Head of caudate nucleus (tissue), 42 donors: ENCODE measurements at places on chromosomes 6 and 20.

DNA sequence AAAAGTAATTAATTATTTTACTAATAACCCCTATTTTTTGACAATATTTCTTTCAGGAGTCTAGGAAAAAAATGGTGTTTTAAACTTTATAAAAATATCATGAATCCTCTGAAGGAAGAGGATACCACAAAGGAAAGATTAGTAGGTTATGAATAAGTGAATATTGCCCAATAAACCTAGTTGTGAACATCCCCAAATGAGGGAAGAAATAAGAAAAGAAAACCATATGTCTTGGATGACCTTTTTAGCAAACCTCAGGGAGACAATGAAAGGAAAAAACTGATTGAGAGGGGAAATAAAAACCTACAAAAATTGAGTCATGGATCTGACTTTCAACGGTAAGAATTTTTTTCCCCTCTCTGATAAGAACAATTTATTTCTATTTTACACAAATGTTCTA lies 34.4 kb downstream of the TENT5A start:
- DNase-seq, result no peak

GRCh38 chr6:150336299-150336698 lies 32.5 kb upstream of the IYD start:
- peak; percentile 17 for DNase-seq

DNA sequence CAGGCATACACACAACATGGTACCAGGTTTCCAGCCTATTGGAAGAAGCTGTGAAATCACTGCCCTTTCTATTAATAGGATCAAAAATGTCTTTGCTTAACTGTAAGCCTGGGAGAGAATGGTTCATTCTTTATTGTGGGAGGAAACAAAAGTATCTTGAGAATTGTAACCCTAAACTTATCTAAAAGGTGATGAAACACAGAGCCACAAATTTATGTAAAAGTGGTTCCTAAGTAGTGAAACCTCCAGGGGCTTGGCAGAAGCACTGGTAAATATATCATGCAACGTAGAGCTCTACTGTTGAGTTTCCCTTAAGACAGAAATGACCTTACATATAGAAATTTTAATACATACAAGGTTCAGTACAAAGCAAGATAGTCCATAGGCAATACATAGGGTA lies 17.2 kb upstream of the NOX3 start:
- no peak for DNase-seq

GRCh38 chr6:7134999-7135745 lies 27.4 kb downstream of the RREB1 start:
- no peak for DNase-seq

DNA sequence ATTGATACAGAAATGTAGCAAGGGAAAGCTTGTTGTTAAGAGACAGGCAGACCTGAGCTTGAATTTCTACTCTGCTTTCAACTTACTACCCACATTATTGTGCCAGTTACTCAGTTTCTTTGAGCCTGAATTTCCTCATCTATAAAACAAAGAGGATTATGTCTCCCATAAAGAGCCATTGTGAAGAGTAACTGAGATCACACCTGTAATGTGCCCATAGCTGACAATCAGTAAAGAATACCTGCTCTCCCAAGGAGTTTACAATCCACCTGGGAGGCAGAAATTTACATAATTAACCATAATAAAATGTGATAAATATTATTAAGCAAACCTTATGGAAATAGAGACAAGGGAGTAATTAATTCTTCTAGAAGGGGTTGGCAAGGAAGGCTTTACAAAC lies 204.9 kb downstream of the EPM2A start:
- DNase-seq, result no peak

GRCh38 chr6:160048471-160048870 lies 73.1 kb upstream of the SLC22A1 start:
- DNase-seq, result peak; percentile 55

GRCh38 chr20:38073307-38074071 lies 39.9 kb downstream of the RPRD1B start:
- no peak for DNase-seq

- DNase-seq, result no peak
Observed at GRCh38 chr6:79461205-79461604, 76.0 kb downstream of the LCA5 start.

DNA sequence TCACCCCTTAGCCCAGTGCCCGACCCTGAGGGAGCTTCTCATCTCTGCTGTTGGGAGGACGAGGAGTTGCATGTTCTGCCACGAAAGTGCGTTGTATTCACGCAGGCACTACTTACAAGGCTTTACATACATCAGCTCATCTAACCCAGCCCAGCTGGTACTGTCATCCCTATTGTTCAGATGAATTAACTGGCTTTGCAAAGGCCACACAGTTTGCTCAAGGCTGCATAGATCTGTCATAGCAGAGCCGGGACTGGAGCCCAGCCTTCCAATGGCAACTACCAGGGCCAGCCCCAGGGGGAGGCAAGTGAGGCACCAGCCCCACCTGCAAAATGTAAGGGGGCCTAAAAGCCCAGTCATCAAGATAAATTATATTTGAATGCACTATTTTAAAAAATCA lies 257.6 kb downstream of the NFATC2 start:
- DNase-seq, result peak; percentile 54

GRCh38 chr6:87828044-87828443 lies 126.0 kb upstream of the AKIRIN2 start:
- no peak for DNase-seq

DNA sequence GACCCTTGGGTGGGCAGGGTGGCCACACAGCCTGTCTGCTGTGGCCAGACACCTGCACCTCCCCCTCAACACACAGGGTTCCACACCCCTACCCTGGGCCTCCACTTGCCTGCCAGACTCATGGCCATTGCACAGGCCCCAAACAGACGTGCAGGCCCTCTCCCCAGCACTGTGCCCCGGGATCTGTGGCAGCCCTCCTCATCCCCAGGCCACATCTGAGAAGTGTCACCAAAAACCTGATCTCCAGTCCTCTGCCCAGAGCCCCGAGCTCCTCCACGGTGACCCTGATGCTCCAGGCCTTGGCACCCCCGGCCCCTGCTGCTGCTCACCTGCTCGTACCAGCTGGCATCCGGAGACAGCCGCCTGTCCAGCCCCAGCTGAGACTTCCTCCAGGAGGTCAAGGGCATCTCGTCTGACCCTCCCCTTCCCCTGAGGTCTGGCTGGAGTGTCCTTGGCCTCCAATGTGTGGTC lies 160.1 kb downstream of the DLL1 start:
- DNase-seq, result no peak

- no peak for DNase-seq
Observed at GRCh38 chr6:150723857-150724256, 124.2 kb downstream of the PLEKHG1 start.
